ENCODE measurements at places on chromosomes 3 and 15.

DNA sequence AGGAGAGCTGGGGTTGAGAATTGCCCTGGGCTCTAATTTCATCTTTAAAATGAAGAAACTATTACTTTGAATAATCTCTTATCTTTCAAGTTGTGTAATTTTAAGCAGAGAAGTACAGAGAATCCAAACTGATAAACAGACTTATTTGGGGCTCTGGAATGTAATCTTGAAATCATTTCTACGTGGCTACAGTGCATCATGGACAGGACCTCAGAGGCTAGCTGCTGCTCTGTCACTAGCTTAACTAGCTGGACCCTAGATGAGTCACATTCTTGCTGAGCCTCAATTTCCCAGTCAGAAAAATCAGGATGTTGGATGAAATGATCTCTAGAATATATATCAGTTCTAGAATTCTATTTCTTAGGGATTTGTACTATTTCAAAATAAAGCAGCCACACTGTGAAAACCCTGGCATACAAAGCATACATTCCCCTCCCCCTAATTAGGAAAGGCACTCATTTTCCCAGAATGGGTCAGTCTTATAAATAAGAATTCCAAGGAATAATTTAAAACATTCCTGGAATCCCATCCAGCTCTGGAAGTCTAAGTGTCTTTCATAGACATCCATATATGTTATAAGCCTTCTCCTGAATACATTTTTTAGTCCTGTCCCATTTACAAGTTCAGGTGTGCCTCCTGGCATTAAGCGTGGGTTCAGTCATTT lies 47.2 kb downstream of the RASGRP1 start:
- DNase-seq: no peak

DNA sequence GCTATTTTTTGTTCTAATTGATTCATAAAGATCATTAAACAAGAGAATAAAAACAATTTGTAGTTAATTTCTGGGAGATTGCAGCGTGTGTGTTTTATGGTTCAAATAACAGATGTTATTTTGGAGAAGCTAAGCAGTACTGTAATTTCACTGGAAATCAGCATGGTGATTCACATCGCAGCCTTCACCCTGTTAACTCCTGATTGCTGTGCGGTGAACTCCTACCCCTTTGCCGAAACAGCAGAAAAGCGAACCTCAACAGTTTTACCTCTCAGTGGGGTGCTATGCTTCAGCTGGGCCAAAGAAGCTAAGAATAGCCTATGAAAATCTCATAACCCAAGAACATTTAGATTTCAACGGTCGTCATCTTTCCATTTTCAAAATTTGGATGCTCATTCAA lies 441.5 kb upstream of the RARB start:
- no peak for DNase-seq

DNA sequence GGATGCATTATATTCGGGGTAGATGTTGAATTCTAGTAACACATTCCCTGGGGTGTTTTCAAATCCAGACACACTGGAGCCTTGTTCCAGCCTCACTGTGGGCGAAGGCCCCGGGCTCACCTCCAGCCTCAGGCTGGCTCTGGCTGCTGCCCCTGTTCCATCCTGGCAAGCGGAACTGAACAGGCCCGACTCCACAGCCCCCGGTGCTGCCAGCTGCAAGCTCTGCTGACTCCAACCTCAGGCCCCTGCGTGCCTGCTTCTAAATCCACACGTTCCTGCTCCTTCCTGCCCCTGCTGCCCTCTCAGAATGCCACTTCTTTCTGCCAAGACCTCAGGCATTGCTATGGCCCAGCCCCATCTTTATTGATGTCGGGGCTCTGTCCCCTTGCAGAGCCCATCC lies 90.6 kb downstream of the LIPC start:
- no peak for DNase-seq

GRCh38 chr15:41891226-41891625 lies 2.6 kb downstream of the SPTBN5 start:
- DNase-seq: no peak

DNA sequence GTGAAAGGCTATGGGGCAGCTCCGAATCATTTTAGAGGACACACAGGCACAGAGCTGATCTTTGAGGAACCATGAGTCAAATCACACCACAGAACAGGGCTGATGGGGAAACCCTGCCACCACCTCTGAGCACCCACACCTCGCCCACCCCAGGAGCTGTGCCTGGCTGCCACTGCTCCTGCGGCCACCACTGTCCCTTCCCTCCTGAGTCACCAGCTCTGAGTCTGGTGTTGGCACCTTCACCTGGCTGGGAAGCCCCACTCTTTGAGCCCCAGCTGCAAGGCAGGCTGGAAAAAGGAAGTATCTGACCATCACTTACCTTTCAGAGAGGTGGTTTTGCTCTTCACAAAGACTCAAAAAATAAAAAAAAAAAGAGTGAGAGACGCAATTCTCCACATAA lies 63.6 kb upstream of the MEF2A start:
- no peak for DNase-seq

DNA sequence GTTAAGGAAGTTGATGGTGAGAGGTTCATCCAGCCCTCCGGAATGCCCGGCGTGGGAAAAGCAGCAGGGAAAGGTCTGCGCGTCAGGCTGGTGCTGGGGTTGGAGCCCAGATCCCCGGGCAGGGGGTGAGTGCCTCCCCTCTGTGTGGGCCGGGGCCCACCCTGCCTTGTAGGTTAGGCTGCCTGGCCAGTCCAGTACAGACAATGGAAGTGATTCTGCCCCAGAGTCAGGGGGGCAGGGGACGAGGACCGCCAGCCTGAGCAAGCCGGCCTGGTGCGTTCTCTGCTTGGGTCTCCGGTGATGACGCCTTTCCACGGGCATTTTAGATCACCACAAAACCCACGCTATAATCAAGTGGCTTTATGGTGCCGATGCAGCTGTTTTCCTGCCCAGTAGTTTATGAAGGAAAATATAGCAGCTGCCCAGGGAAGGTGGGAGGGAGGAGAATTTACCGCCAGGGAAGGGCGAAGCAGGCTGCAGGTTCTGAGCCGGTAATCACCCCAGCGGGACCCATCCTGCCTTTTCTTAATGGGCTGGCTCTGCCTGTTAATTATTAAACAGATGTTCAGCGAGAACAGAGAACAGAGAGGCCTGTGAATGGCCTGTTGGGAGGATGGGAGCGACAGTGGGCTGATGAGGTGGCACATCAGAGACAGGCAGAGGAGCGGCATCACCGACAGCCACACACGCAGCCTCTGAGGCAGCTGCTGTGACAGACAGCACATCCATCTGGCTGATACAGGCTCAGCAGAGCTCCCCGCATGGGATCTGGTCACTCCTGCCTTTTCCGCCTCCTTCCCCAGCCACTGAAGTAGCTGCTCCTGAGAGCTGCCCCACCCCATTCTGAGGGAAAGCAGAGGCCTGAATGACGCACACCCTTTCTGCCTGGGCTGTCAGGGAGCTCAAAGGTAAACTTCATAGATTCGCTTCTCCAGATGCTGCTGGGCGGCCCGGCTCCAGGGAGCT lies 35.2 kb downstream of the BDH1 start:
- DNase-seq: no peak

- no peak for DNase-seq
These were observed 70.1 kb downstream of the UQCC5 start for GRCh38 chr3:52606373-52607085.

DNA sequence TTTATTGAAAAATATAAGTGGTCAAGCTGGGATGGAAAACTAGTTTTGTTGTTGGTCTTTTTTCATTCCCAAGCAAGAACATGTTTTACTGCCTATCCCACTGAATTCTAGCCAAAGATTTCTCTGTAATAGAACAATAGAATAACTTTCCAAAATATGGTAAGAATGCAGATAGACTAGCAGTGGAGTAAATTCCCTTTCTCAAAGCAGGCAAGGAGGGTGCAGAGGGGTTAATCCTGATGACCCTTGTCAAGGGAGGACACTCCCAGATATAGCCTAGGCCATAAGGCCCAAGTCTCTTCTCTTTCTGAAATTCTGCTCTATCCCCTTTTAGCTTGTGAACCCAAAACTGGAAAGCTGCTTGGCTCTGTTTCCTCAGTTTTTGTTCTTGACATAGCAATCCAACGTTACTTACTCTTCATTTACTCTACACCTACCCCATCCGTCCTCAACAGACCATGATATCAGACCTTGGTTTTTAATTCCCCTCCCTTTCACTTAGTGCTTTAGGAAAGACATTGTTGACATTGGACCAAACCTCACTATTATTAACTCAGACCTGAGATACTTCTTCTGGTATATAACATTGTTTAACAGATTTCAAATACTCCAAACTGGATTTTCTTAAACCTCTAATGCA lies 453.6 kb upstream of the THBS1 start:
- no peak for DNase-seq

DNA sequence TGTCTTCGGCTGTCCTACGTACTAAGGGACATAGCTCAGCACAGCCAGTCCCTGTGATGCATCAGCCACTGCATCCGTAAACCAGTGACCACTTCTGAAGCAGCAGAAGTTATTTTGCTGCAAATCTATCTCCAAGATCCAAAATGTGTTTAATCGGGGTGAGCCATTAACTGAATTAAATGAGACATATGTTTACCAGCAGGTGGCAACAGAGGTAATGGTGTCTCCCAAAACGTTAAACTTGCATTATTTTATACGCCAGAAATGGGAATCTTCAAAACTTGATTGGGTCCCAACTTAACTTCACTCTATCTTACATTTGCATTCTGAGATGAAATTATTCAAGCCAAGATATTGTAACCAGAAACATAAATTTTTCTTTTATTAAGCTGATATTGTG lies 75.3 kb upstream of the BOC start:
- DNase-seq: no peak

DNA sequence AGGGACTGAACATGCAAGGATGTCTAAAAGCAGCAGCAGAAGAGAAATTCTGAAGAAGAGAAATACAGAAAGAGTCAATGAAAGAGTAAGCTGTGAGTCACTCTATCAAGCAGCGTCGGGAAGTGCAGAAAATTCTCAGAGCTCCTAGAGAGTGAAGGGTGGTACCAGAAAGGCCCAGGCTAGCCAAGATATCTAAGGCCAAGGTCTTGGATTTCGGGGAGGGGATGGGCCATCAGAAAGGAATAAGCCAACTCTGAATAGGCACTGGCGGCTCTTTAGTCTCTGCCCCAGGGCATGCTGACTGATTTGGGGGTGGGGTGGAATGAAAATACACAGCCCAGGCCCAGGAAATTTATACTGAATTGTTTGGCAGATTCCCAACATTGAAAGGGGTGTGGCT lies 70.8 kb downstream of the GPR156 start:
- no peak for DNase-seq

DNA sequence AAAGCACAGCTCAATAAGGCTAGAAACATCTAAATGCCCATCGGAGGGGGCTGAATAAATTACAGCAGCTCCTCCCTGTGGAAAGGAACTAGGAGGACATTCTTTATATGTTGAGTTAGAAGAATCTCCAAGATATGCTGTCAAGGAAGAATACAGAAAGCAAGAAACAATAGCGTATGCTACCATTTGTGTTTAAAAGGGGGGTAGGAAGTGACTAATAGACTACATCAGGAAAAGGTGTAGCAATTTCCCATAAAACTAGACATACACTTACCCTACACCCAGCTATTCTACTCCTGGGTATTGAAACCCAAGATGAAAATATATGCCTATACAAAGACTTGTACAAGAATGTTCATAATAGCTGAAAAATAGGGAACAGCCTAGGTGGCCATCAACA lies 21.6 kb downstream of the SEC61A1 start:
- DNase-seq: no peak

GRCh38 chr3:115698851-115699591 lies 75.7 kb downstream of the GAP43 start:
- DNase-seq: peak; percentile 3

- no peak for DNase-seq
These were observed 354.8 kb upstream of the TBL1XR1 start for GRCh38 chr3:177552051-177552450.

- no peak for DNase-seq
These were observed 7.1 kb downstream of the MINAR1 start for GRCh38 chr15:79439236-79439635.

DNA sequence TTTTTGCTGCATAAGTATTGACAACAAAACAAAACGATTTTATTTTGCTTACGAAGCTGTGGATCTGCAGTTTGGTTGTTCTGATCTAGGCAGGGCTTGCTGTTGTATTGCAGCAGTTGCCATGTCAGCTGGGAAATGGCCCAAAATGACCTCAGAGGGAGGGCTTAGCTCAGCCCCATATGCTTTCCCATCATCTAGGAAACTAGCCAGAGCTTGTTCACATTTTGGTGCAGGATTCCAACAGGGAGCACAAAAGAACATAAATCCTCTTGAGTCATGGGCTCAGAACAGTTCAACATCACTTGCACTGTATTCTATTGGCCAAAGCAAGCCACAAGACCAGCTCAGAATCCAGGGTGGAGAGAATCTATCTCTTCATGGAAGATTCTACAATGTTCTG lies 42.2 kb upstream of the ROBO2 start:
- DNase-seq: no peak

DNA sequence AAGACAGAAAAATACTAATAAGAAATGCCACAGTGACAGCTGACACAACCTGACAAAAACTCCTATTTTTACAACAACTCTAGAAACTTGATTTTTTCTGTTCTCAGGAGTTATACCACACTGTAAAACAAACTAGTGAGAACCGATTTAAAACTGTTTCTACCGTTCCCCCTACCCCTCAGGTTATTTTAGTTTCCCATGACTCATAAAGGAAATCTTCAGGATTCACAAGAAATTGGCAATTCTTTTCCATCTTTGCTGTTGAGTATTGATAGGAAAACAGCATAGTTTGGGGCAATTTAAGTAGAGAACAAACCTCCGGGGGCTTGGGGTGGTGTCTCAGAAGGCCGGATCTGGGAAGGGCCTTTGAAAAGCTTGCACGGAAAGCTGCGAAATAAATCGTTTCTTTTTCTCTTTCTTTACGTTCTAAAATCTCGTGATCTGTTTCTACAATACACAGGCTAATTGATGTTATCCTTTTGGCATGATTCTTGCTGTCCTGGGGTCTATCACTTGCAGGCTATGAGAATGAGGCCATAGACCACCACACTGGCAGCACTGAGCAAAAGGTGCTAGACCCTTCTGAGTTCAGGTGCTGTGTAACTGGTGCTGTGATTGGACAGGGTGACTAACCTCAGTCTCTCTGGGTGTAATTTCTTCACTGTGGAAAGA lies 89.3 kb downstream of the LPP start:
- DNase-seq: no peak

DNA sequence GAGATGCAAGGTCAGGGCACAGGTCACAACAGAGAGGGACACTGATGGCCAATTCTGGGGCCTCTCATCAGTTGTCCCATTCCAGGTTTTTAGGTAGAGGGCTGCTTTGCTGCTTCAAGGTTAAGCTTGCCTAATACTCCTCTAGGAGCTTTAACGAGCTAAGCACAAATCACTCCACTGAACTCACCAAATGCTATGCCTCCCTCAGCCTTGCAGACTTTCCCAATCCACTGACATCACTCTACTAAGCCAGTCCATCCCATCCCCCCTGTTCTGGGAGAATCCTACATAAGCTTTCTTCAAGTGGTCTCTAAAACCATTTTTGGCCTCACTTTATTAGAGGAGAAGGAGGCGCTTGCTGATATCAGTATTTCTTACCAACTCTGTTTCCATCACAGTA lies 24.8 kb upstream of the PDCD6IP start:
- no peak for DNase-seq
